ENCODE measurements at places on chromosomes 7 and 10.

GRCh38 chr7:27459021-27459730, 203.5 kb downstream of the HIBADH start:
- DNase-seq = no peak

DNA sequence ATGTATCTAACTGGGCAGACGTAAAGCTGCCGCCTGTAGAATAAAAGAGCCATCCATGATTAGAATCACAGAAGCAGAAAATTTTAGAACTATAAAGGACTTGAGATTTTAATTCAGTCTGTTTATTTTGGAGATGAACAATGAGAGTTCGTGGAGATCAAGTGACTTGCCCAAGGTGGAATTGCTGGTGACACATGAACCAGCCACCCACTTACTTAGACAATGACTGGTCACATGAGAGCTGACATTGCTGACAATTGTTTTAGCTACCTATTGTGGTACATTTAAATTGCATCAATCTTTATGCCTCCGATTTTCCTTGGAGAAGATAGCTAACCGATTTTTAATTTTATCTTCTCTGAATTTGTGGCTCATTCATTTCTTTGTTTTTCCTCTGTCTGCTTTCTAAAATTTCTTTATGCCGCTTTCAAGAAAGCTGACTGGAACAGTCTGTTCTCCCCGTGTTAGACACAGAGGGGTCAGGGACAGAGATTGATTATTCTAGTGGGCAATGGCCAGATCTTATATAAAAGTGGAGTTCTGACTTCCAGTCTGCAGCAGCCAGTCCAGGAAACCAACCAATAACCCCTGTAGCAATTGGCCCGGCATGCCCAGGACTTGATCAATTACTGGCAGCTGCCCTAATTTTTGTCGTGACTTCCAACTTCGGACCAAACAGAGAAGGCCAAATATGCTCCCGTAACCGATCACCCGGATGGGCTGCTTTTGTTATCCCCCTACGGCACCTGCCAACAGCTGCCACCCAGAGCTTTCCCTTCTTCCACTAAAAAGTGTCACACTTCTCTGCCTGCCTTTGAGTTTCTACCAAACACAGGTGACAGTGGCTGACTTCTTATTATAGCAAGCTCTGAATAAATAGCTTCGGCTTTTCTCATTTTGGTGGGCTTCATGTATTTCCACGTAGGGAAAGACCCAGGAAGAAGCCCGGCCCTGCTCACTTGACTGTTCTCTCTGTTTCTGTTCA, 241.6 kb downstream of the CAMK1D start:
- no peak for DNase-seq

DNA sequence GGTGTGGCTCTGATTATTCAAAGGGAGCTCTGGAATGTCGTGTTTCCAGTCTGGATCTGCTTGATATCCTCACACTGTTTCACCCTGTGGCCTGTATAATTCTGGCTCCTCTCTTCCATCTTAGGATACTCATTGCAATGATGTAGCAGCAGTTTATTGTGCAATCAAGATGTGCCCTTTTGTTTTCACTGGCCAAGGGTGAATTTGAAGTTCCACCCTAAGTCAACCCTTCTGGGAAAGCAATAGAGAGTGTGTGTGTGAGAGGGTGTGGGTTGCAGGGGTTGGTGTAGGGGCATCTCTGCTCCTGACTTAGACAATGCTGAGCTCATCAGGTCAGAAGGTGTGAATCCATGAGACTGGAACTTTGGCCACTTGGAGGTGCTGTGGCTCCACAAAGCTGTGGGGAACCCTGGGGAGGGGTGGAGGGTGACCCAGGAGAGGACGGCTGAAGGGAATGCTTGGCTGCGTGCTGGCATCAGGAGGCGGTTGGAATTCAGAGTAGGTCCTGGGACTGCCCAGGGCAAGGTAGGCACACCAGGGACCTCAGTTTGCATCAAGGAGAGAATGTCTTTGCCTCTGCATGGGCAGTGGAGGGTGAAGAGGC, 118.0 kb upstream of the PRSS58 start:
- DNase-seq = peak; percentile 28

- DNase-seq = no peak
Measured at GRCh38 chr7:155529346-155529745, 17.0 kb downstream of the CNPY1 start.

GRCh38 chr7:20647908-20648776, 32.7 kb downstream of the ABCB5 start:
- DNase-seq = peak; percentile 64

DNA sequence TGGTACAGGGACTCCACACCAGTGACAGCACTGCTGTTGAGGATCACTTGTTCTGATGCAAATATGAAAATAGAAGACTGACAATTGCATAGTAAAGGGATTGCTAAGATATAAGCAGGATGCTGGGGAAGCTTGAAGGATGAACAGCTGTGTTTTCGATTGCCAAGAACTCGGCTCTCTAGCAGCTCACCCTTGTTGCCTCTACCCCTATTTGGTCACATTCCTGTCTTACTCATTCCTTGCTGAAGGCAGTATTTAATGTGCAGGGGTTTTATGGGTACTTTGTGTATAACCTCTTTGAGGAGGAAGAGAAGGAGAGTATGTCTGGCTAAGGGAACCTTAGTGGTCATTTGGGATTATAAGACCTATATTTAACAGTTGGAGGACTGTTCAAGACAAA, 218.8 kb downstream of the AUTS2 start:
- no peak for DNase-seq

DNA sequence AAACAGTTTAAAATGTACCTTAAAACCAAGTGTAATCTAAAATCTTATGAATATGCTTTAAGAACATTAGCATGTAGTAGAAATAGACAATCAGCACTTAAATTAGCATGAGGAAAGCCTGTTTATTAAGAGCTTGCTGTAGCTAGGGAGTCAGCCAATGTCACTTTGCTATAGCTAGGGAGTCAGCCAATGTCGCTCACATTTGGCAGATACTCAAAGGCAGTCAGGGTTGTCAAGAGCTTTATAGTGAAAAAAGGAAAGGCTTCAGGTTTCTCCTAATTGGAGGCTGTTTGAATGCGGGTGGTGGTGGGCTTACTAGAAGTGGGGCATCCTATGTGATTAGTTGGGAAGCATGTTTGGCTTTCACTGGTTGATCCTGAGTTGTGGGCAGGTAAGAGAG, 226.2 kb upstream of the DGKB start:
- no peak for DNase-seq

All from endothelial cell of umbilical vein (primary cell).